ENCODE measurements at places on chromosomes 4 and X. TPM values are rescaled to one million over a fixed set of nuclear protein-coding genes. Genes with fewer than 3 reads are reported as not detected.

The CT45A2 gene
- total RNA-seq: not detected

The TRO gene
- total RNA-seq: 1.9 TPM

The DGKK gene
- 0.09 TPM for total RNA-seq

The PF4V1 gene
- total RNA-seq: not detected

The EGF gene
- 0.20 TPM for total RNA-seq

The MAGEA9B gene
- total RNA-seq: not detected

The ETDA gene
- not detected for total RNA-seq

The OTC gene
- not detected for total RNA-seq

The CTSO gene
- total RNA-seq: 14.1 TPM

The PABPC1L2B gene
- not detected for total RNA-seq

The GALNTL6 gene
- total RNA-seq: not detected

The TMPRSS11A gene
- not detected for total RNA-seq

The GPC3 gene
- total RNA-seq: 0.72 TPM

DNA sequence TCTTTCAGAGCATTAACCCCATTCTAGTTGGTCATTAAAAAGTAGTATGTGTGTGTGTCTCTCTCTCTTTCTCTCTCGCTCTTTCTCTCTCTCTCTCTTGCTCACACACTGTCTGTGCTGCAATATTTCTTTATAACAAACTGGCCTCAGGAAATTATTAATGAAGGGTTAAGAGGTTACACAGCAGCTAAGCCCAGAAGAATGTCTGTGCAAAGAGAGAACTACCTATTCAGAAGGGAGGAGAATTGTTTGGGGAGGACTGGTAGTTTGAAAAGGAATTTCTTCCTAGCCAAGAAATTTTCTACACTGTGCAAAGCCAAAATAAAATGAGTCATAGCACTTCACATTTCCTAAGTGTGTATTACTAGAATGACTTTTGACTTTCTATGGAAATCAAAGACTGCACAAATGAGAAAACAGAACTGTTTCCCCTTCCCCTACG is 22.2 kb downstream of the PDGFC start:
- no peak for DNase-seq

DNA sequence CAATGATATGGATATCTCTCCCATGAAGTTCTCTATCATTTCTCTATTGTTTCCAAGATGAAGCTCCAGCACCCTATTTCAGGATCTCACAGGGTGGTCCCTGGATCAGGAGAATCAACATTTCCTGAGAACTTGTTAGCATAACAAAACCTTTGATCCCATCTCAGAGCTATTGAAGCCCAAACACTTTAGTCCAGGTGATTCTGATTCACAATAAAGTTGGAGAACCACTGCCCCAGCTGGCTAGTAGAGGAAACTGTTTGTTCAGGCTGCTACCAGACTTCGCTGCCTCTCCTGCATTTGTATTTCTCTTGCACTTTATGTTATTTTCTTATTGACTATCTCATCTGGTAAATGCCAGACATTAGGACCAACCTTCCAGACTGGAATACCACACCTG is 65.4 kb downstream of the CEP44 start:
- no peak for DNase-seq

GRCh38 chrX:153554519-153555167 is 37.2 kb downstream of the ATP2B3 start:
- peak; percentile 58 for DNase-seq

- no peak for DNase-seq
These were observed 16.7 kb upstream of the RBM41 start for GRCh38 chrX:107135049-107135964.

GRCh38 chr4:52750819-52751486 is at the start of gene ERVMER34-1:
Gene ERVMER34-1, minus strand, starts transcription at chr4:52751425. Its CDS starts 5,905 bp downstream, at chr4:52745520.
- DNase-seq: no peak

DNA sequence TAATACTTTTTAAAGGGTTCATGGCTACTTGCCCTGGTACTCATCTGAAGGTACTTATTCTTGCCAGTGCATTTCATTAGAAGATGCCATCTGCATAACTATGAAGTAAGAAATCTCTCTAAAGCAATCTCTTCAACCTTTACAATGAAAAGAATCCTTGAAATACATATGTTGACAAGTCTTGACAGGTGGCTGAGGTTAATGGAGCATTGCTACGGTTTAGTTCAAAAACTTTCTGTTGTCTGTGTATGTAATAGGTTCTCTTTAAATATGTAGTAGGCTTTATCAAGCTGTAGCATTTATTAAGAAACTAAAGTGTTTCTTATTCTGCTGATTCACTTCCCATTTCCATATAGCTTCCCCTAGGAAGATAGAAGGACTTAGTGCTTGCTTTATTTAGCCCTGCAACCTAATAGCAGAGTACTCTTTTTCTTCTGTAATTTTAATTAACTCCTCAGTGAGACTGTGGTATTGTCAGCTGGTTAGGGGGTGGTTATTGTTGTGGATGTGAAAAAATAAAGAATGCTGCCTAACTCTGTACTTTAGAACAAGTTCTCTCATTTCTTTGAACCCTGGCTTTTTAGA is 39.3 kb downstream of the SLAIN2 start:
- no peak for DNase-seq

GRCh38 chr4:35539404-35540055 is 704.8 kb downstream of the ARAP2 start:
- no peak for DNase-seq

- DNase-seq: no peak
These were observed 74.4 kb upstream of the DYNLT3 start for GRCh38 chrX:37921758-37922157.

DNA sequence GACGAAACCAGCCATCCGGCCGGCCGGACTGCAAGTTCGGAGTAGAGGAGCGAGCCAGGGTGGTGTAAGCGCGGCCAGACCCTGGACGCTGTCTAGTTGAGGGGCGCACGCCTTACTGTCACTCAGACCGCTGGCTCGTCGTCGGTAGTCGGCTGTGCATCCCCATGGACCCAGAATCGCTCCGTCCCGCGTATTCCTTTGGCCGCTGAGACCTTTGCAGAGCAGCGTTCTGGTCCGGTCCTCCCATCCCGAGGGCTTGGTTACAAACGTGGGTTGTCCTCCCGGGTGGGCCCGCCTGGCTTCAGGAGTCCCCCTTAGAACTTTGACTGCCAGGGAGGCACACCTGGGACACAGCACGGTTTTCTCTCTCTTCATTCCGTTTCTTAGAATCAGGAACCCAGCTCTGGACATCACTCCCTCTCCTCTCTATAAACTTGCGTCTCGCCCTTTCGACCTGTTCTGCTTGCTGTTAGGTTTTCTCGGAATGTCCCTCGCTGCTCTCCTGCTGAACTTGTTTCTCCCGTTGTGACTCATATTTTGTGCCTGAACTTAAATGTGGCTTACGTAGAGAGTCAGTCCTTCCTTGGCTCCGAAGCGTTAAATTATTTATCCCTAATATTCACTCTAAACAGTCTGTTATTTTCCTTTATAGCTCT is 672 bp downstream of the PGM2 start:
- no peak for DNase-seq

DNA sequence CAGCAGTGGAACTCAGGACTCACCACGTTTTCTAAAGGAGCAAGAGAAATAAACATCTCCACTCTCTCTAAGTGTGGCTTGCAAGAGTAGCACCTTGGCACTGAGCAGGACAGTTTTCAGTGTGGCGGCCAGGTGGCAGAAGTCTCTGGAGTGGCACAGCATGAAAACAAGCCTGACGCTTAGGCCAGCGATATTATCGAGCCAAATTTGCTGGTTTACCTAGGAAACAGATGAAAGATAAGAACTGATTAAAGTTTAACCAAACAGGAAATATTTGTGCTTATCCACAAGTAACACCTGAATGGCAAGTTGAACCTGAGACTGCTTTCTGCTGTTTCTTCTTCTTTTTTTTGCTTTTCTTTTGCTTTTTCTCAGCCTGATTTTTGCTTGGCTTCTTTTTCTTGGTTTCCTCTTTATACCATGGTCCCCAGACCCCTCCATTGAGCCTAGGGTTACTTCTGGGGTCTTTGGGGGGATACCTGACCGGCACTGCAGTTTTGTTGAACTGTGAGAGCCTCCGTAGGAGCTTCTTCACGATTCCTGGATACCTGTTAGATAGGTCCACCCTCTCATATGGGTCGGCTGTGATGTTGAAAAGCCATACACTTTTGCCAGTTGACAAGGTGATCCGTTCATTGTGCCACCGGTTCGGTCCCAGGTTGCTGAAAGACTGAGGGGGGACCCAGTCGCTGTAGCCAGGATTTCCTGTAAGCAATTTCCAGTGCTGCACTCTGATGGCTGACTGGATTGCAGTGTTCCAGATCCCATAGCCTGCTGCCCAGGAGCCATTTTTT is 77.3 kb downstream of the ARSJ start:
- peak; percentile 71 for DNase-seq

- DNase-seq: no peak
These were observed 168.3 kb upstream of the RPS6KA3 start for GRCh38 chrX:20434986-20435385.

- no peak for DNase-seq
These were observed 17.1 kb upstream of the CT47C1 start for GRCh38 chrX:119055687-119056086.

DNA sequence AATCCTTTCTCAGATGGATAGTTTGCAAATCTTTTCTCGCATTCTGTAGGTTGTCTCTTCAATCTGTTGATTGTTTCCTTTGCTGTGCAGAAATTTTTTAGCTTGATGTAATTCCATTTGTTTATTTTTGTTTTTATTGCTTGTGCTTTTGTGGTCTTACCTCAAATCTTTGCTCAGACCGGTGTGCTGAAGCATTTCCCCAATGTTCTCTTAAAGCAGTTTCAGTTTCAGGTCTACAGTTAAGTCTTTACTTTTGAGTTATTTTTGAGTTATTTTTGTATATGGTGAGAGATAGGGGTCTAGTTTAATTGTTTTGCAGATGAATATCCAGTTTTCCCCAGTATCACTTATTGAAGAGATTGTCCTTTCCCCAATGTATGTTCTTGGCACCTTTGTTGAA is 18.2 kb upstream of the SLC25A14 start:
- no peak for DNase-seq

GRCh38 chrX:126670258-126670657 is 117.6 kb upstream of the DCAF12L1 start:
- no peak for DNase-seq

- peak; percentile 8 for DNase-seq
These were observed 27.3 kb downstream of the CT45A1 start for GRCh38 chrX:135740681-135741149.

DNA sequence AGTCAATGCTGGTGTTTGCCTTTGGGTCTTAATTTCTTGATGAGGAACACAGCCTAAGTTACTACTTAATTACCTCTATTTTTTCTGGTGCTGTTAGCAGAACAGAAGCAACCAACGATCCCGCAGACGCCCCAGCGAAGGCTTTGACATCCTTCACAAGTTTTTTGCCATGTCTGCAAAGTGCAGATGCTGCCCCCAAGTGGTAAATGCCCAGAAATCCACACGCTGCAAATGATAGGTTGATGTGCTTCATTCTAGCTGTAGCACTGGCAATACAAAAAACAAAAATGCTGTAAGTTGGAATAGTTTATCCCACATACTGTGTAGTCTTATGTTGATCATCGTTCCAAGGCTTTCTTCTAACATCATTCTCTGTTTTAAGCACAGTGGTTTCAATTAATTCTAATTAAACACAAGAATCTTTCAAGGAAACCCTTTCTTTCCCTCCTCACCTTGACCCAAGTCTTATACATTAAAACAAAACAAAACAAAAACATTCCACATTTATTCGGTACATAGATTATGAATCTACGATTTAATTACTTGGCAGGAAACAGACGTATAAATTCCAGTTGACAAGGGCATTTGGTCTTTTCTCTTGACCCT is 1.2 kb downstream of the PNPLA4 start:
- DNase-seq: peak; percentile 53

- DNase-seq: no peak
These were observed 48.3 kb downstream of the FUNDC1 start for GRCh38 chrX:44494357-44494756.

DNA sequence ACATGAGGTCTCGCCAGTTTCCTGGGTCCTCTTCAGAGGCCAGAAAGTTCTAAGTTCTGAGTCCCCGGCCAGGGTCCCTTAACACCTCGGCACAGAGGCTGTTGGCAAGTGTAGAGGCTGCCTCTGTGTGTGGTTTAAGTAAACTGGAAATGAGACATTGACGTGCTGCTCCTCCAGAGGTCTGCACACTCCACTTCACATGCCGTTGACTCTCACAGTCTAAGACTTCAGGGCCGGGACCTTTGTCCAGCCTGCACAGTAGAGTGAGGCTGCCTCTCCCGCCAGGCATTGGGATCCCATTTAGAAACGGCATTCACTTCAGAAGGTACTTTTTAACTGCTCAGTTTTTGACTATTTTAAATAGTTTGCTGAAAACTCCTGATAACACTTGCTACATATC is 10.6 kb upstream of the TADA2B start:
- no peak for DNase-seq

- no peak for DNase-seq
These were observed 691 bp upstream of the USP46 start for GRCh38 chr4:52659722-52660261.

GRCh38 chr4:71944956-71945355 is 86.8 kb upstream of the NPFFR2 start:
- DNase-seq: no peak

DNA sequence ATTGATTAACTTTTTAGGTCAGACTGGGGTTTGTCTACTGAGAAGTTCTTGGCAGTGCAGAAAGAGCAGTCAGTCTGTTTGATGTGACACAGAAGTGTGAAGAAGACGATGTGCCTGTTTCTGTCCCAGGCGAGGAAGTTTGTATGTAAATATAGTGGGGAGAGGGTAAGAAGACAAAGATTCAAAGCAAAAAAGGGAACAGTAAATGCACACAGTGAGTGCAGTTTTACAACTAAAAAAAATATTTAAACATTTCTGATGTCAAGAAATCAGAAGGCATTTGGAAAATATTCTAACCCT is 264.9 kb downstream of the RAPGEF2 start:
- no peak for DNase-seq

- DNase-seq: no peak
These were observed 150.8 kb upstream of the CXCL13 start for GRCh38 chr4:77454858-77455257.

GRCh38 chrX:79107891-79108718 is 36.4 kb upstream of the GPR174 start:
- DNase-seq: no peak

GRCh38 chrX:35699642-35700041 is 98.5 kb upstream of the MAGEB16 start:
- DNase-seq: no peak

- DNase-seq: peak; percentile 75
These were observed 30.5 kb downstream of the PLAC8 start for GRCh38 chr4:83083925-83084475.

- no peak for DNase-seq
These were observed 1189.6 kb downstream of the PCDH18 start for GRCh38 chr4:136342666-136343065.

DNA sequence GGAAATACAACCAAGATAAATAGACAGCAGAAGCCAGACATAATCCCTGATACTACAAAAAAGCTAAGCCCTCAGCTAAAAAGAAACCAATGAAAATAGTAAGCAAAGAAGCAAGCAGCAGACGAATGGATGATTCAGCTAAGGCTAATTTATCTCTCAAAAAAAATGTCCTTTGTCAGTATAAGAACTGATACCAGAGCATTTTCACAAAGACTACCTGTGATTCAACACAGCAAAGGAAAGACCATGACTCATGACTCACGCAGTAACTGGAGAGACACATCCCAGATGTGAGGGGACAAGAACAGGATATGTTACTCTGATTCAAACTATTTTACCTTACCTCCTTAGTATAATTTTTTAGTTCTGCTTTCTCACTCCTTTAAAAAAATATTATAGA is 22.7 kb upstream of the TMPRSS11F start:
- DNase-seq: no peak

Measured in T-cell (primary cell).